ENCODE measurements at places on chromosomes 1 and 21.

GRCh38 chr1:246193537-246193936 is 313.5 kb downstream of the SMYD3 start:
- no peak for DNase-seq

DNA sequence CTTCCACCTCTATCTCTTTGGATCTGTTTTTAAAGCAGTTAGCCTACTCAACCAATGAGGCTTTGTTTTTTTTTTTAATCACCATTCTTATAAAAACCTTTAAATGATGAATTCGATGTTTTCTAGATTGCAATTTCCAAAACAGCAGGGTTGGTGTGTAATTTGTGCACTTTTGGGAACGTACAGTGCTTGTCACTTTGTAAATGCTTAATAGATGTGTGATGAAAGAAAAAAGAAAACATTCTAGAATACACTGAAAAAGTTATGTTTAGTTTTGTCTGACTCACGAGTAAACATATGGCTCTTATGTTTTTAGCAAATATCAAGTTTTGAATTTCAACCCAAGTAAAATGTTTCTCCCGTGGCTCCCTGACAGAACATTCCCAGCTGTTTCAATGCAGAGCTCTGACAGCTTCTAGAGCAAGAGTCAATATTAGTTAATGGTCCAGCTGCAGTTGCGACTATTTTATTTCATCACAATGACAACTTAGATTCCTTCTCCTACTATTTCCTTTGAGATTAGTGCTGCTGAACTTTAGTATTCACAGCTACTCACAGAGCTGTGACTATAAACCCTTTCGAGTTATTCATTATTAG is 362.5 kb upstream of the ADAMTS5 start:
- DNase-seq = no peak

GRCh38 chr1:33606272-33606671 is 133.8 kb downstream of the ZSCAN20 start:
- DNase-seq = no peak

DNA sequence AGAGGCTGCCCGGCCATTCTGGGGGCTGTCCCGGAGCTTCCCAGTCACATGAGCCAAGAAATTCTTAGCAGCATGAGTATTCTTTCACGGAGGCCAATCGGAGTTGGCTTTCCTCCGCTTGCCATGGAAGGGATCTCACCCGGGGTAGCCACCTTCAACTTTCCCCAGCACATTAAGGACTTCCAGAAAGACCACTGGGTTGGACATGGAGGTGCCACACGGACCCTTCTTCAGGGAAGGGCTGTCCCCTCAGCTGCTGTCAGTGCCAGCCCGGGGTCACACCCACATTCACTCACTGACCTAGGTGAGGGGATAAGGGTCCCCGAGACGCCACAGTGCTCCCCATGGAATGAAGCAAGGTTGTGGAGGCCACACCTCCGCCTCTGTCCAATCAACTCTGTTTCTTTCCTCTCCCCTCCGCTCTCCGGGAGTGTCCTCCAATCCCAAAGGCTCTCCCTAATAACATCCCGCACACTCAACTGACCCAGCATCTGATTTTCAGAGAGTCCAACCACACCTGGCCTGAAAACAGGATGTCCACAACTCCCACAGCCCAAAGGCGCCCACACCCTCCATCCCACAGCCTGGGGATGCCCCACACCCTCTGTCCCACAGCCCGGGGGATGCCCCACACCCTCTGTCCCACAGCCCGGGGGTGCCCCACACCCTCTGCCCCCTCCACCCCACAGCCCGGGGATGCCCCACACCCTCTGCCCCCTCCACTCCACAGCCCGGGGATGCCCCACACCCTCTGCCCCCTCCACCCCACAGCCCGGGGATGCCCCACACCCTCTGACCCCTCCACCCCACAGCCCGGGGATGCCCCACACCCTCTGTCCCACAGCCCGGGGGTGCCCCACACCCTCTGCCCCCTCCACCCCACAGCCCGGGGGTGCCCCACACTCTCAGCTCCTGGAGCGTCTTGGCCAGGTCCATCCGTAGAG is 19.4 kb downstream of the RSPH1 start:
- DNase-seq = no peak

DNA sequence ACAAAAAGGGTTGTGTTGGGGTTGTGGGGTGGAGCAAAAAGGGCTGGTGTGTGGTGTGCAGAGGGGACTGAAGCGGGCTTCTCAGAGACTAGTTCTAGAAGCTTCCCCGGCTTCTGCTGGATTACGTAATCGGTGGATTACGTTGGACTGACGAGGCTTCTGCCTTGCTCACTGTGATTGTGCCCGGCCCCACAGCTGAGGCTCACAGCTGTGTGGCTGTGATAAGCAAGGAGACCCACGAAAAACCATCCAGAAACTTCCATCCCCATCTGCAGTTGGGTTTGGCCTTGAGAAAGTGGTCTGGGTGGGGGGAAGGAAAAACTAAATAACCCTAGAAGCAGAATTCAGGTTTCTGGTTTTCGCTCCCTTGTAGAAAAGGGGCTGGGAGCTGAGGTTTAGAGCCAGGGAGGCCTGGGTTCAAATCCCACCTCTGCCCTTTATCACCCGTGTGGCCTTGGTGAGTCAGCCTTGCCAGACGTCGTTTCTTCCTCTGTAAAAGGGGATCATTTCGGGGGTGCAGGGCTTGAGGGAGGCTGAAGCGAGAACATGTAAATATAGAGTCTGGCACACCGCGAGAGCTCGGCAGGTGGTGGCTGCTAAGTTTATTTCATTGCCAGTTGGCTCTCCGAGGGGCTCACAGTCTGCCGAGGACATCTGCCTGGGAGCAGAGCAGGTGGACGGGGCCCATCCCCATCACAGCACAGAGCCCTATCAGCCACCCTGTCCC is 30.4 kb upstream of the DISP3 start:
- DNase-seq = no peak
